ENCODE measurements at places on chromosomes 4 and X.

- no peak for DNase-seq
Measured at GRCh38 chrX:22800806-22801205, 199.0 kb upstream of the DDX53 start.

GRCh38 chrX:13983734-13984133 lies 46.0 kb downstream of the GEMIN8 start:
- no peak for DNase-seq

DNA sequence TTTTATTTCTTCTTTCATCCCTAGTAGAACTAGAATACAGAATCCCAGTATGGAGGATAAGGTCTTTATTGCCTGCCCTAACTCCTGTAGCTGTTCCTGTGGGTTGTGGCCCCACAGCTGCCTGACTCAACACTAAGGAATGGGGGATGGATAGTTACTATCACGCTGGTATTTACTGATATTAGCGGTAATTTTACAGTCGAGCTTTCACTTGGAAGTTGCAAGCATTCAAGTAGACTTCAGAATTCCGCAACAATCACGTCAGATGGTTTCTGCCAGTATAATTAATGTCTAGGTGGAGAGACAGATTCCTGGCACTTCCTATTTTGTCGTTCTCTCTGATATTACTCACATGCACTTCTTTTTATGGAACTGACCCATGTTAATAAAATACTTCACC lies 489.8 kb downstream of the PABPC4L start:
- no peak for DNase-seq

GRCh38 chr4:25814301-25815136 lies 48.3 kb downstream of the SEL1L3 start:
- no peak for DNase-seq

- DNase-seq = no peak
Measured at GRCh38 chrX:9693307-9694001, 72.2 kb downstream of the GPR143 start.

GRCh38 chrX:54807524-54808108 lies at the start of gene MAGED2:
Gene MAGED2 (plus strand): TSS chrX:54807745. CDS start chrX:54809332, 1,587 bp downstream.
- DNase-seq = peak; percentile 5

Measured in activated CD8-positive, alpha-beta memory T cell treated with anti-CD3 and anti-CD28 coated beads for 4 hours (primary cell).